Karpas-422 (cell line): ENCODE measurements at places on chromosomes 6 and 20. TPM values are rescaled to one million over a fixed set of nuclear protein-coding genes. Genes with fewer than 3 reads are reported as not detected.

GRCh38 chr6:62298745-62299392 lies 12.8 kb upstream of the KHDRBS2 start:
- peak overlapping the region; percentile 40; the same call in 1 of the 2 replicates for H3K4me3 ChIP-seq
- H3K4me1 ChIP-seq: peaks cover 22% of the 10 kb centered on the region
- H3K27ac ChIP-seq: peak overlapping the region; percentile 80

DNA sequence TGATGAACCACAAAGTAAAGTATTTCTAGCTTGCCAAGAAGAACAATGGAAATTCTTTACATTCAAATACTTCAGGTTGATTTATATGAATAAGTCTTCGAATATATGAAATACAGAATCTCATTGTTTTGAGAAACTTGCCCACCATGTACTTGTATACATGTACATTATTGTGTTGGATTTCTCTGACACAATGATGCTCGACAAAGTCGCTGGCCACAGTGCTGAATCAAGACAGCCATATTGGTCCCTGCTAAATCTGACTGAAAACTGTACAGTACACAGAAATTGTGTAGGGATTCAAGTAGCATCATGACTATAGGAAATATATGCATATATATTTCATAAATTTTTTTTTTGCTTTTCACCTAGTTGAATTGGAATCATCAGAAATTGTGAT lies 13.1 kb upstream of the LIN28B start:
- H3K4me1 ChIP-seq: no peaks in the 10 kb centered on the region
- H3K27ac ChIP-seq: no peak overlapping the region
- DNase-seq: peak; percentile 50
- no peaks in the 10 kb centered on the region for H3K36me3 ChIP-seq

DNA sequence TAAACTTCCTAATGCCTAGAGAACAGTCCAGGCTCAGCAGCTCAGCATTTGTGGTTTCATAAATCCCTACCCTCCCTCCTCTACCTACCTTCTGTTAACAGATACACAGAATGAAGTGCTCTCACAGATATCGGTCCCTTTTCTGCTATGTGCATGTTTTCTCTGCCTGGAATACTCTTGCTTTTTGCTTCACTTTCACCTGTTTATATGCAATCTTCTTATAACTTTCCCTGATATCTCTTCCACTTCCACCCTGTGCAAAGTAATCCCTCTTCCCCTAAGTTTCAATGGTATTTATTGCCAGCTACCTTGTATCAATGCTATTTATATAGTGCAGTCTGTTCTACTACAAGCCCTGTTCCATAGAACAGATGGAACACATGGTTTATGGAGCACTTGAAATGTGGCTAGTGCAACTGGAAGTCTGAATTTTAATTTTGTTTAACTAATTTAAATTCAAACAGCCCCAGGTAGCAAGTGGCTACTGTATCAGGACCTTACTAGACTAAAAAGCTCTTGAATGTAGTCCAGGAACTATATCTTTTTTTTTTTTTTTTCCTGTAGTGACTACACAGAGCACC lies 3.1 kb upstream of the TAB2 start:
- H3K36me3 ChIP-seq: no peaks in the 10 kb centered on the region
- no peak overlapping the region for H3K4me3 ChIP-seq
- DNase-seq: no peak

DNA sequence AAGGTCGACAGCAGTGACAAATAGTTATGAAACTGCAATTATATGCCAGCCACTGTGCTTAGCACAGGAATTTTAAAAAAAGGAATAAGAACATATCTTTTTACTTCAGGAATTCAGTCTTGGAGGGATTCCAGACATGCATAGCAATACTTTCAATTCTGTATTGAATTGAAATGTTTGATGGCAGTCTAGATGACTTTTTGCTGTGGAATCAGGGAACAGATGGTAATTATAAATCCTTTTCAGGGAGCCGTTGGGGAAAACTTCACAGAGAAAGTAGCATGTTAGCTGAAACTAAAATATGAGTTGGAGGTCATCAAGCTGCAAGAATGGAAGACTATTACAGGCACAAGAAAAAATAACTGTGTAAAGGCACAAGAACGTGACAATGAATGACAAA lies 74.8 kb downstream of the IMPG1 start:
- no peak overlapping the region for H3K27ac ChIP-seq
- no peak for DNase-seq
- no peaks in the 10 kb centered on the region for H3K36me3 ChIP-seq
- no peaks in the 10 kb centered on the region for H3K4me1 ChIP-seq
- H3K4me3 ChIP-seq: no peak overlapping the region
- H3K27me3 ChIP-seq: no peaks in the 10 kb centered on the region

DNA sequence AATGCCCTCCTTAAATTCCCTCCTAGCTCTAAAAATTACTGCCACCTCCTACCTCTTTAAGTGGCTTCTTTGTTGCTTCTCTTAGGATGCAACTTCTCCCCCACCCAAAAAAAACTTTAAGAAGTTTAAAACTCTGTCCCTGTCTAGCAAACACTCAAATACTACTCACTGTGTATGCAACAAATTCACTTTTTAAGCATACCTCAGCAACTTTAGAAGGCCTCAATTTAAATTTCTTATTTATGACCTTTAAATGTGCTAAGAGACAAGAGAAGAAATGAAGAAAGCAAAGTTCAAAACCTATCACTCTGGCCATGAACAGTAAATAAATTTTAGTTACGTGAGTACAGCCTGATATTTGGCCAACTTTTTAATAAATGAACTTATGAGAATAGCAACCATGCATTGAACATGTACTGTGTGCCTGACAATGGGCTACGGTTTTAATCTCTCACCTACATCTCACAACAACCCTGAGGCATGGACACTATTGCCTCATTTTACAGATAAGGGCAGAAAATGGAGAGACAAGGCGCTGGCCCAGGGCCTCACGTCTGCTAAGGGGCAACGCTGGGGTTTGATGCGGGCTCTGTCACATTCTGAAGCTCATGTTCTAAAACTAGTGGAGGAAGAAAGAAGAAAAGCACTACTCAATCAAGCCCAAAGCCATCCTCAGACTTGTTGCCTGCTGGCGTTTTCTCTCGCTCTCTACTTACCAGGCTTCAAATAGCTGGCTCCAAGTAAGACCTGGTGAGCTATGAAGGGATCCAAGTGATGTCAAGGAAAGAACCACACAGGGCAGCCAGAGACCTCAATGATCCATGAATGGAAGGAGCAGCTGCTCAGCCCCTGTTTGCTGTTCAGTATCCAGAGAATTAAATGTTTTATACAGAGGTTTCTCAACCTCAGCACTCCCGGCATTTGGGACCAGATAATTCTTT lies 99.8 kb downstream of the TBC1D7 start:
- peaks cover 13% of the 10 kb centered on the region for H3K4me1 ChIP-seq
- no peaks in the 10 kb centered on the region for H3K27me3 ChIP-seq
- no peak for DNase-seq
- H3K36me3 ChIP-seq: no peaks in the 10 kb centered on the region
- H3K4me3 ChIP-seq: no peak overlapping the region

- peaks cover 29% of the 10 kb centered on the region for H3K4me1 ChIP-seq
- peak; percentile 91 for DNase-seq
- H3K36me3 ChIP-seq: peaks cover 3% of the 10 kb centered on the region; the same call in 1 of the 2 replicates
- H3K4me3 ChIP-seq: peak within 1 kb of the TSS; percentile 96
These were observed at the start of gene ABRACL for GRCh38 chr6:139028658-139029469. Gene ABRACL, plus strand, starts transcription at chr6:139028745. Its CDS starts 5,416 bp downstream, at chr6:139034161.

GRCh38 chr20:3981132-3981452 lies 34.3 kb downstream of the RNF24 start:
- peaks cover 17% of the 10 kb centered on the region for H3K4me1 ChIP-seq
- peak overlapping the region; percentile 45 for H3K4me3 ChIP-seq
- peak overlapping the region; percentile 43 for H3K27ac ChIP-seq
- peak; percentile 47 for DNase-seq
- H3K36me3 ChIP-seq: no peaks in the 10 kb centered on the region

GRCh38 chr6:169407325-169407724 lies 153.7 kb upstream of the THBS2 start:
- no peaks in the 10 kb centered on the region for H3K27me3 ChIP-seq
- no peaks in the 10 kb centered on the region for H3K4me1 ChIP-seq
- H3K4me3 ChIP-seq: no peak overlapping the region
- DNase-seq: no peak
- no peaks in the 10 kb centered on the region for H3K36me3 ChIP-seq

DNA sequence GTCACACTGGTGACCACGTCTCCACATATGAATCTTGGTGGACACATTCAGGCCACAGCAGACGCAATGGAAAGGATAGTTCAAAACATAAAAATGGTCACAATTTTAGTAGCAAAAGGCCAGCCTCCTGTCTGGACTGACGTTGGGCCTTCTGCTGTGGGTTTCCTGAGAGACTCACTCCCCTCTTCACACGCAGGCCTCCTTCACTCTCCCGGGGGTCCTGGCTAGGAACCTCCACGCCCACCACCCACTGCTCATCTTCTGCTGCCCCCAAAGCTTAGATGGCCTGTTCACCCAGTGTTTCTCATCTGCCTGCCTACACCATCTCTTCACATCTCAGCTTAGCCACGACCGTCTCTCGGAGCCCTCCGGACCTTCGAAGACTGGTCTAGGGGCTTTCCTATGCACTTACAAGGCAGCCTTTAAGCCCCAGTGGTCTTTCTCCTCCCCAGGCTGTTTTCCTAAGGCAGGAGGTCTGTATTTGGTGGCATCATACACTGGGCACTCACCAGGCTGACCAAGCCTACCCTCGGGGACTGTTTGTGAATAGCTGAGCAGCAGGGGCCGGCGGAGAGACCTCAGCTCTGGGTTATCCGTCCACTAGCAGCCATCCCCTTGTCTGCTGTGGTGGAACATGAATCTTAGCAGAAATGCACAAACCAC lies 46.6 kb upstream of the AFDN start:
- peaks cover 4% of the 10 kb centered on the region; the same call in 1 of the 2 replicates for H3K4me1 ChIP-seq
- H3K27me3 ChIP-seq: no peaks in the 10 kb centered on the region

DNA sequence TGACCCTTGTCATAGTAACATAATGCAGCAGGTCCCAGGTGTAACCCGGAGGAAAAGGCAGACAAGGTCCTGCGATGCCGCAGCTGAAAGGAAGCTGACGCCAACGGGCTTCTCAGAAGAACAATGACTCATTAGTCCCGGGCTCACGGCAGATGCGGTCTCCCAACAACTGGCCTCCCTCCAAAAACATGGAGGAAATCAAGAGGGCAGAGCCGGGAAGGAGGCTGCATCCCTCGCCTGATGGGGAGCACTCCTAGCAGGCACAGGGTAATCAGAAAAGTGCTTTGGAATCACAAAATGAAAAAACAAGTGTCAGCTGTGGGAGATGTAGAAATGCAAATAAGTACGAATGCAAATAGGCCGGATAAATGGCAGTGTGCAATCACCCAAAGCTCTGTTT lies 165.2 kb upstream of the AGPAT4 start:
- DNase-seq: no peak
- H3K4me3 ChIP-seq: peak overlapping the region; percentile 55; the same call in 1 of the 2 replicates
- H3K4me1 ChIP-seq: peaks cover 17% of the 10 kb centered on the region
- no peak overlapping the region for H3K27ac ChIP-seq
- H3K36me3 ChIP-seq: no peaks in the 10 kb centered on the region

DNA sequence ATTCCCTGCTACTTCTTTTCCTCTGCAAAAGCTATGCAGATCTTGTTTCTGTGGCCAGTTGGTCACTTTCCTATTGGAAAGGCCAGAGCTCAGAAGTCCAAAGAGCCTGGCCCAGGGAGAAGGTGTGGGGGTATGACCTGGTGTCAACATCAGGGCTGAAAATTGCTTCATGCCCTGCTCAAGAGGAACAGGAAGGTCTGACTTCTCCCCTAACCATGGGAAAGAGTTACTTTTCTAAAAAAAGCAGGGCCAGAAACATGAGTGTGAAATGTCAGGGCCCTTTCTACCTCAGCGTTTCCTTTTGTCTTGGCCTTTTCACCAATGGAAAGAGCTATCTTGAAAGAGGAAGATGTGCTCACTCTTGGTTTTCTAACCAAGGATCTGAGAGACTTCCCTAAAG lies 117.4 kb downstream of the MAFB start:
- no peak overlapping the region for H3K4me3 ChIP-seq
- H3K4me1 ChIP-seq: no peaks in the 10 kb centered on the region
- H3K36me3 ChIP-seq: no peaks in the 10 kb centered on the region
- H3K27me3 ChIP-seq: no peaks in the 10 kb centered on the region

DNA sequence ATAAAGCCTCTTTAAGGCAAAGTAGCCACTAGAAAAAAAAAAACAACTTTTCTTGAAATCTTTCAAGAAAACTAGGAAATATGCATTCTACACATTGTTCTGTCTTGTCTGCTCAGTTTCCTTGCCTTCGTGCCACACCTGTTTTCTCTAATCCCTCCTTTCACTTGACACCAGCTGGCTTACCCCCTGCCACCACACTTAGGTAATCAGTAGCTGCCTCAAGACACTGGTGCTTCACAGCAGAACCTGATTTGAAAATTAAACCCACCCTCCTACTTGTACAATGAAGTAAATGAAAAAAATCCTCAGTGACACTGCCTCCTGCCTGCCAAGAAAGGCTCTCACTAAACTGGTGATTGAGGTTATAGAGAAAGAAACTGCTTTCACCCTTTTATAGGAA lies 45.8 kb upstream of the SCML4 start:
- no peak overlapping the region for H3K27ac ChIP-seq
- DNase-seq: no peak
- peaks cover 21% of the 10 kb centered on the region; the same call in 1 of the 2 replicates for H3K36me3 ChIP-seq
- no peaks in the 10 kb centered on the region for H3K27me3 ChIP-seq
- H3K4me1 ChIP-seq: peaks cover 2% of the 10 kb centered on the region; the same call in 1 of the 2 replicates

DNA sequence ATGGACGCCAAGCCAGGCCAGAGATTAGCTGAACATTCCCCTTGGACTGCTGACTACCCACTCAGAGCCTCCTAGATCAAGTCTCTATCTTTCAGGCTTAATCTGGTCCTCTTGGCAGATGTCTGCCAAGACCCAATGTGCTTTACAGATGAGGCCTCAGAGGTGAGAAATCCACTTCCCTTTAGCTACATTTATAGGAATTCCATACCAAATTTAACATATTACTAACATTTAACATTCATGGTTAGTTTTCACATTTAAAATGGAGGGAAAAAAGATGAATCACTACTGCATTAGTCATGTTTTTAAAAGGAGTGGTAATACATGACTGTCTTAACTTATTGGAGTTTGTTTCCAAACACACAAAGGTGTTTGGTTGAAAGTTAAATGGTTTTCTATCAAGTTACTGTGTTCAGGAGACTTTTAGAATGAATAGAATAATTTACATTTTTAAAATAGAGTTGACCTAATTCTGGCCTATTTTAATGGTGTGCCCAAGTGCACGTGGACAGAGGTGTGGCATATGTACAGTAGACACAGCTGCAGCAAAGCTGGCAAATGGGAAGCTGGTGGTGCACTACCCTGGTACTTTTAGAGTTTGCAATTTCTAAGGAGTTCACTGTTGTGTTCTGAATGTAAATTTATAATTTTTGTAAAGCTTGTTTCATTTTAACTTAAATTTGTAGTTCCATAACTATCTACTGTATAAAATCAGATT lies 41.9 kb upstream of the CALHM6 start:
- H3K36me3 ChIP-seq: no peaks in the 10 kb centered on the region
- no peak for DNase-seq
- H3K4me3 ChIP-seq: no peak overlapping the region
- H3K4me1 ChIP-seq: no peaks in the 10 kb centered on the region

GRCh38 chr6:139114746-139115145 lies 20.1 kb upstream of the HECA start:
- H3K27ac ChIP-seq: no peak overlapping the region
- no peaks in the 10 kb centered on the region for H3K36me3 ChIP-seq
- H3K4me1 ChIP-seq: peaks cover 24% of the 10 kb centered on the region
- H3K27me3 ChIP-seq: no peaks in the 10 kb centered on the region

- peak; percentile 56 for DNase-seq
- H3K27ac ChIP-seq: peak overlapping the region; percentile 91
- no peak overlapping the region for H3K4me3 ChIP-seq
- no peaks in the 10 kb centered on the region for H3K27me3 ChIP-seq
- H3K36me3 ChIP-seq: peaks cover 36% of the 10 kb centered on the region
- H3K4me1 ChIP-seq: peaks cover 92% of the 10 kb centered on the region
These were observed 5.5 kb downstream of the ELMO2 start for GRCh38 chr20:46400828-46401477.

The SLC17A3 gene
- not detected in 2 replicates for total RNA-seq

The SLC24A3 gene
- total RNA-seq: not detected in 2 replicates

The PRPH2 gene
- not detected in 2 replicates for total RNA-seq

The SLC22A2 gene
- total RNA-seq: not detected in 2 replicates

The PIM1 gene
- total RNA-seq: 1.9 and 4.0 TPM in 2 replicates

The LY86 gene
- total RNA-seq: 102 and 187 TPM in 2 replicates
